ENCODE measurements at places on chromosomes 7 and 10.

DNA sequence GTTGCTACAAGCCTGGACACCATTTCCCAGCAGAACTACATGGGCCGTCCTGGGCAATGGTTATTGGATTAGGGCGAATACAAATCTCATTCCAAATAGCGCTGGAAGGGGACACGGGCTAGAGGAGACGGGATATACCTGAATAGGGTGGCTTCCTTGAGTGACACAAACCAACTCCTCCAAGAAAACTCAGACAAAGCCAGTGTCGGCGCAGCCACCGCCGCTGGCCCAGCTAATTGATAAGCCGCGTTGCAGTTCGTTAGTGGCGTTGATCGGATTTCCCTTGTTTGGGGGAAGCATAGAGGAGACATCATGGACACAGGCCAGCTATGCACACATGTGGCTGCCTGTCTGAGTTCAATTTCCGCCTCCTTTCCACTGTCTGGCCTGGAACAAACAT, 55.7 kb downstream of the EBF3 start:
- DNase-seq: no peak

DNA sequence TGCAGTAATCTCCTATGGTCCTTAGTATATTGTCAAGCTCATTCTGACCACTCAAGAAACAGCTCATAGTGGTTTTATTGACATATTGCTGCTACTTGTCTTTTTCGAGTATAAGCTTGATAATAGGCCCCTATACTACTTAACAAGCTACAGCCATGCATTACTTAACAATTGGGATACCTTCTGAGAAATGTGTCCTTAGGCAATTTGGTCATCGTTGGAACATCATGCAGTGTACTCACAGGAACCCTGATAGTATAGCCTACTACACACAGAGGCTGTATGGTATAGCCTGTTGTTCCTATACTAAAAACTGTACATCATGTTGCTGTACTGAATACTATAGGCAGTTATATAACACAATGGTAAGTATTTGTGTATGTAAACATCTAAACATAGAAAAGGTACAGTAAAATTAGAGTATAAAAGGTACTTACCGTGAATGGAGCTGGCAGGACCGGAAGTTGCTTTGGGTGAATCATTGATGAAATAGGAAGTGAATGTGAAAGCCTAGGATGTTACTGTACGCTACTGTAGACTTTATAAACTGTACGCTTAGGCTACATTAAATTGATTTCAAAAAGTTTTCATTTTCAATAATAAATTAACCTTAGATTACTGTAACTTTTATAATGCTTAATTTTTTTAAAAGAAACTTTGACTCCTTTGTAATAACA, 160.9 kb downstream of the LRRC4 start:
- DNase-seq: no peak

GRCh38 chr10:6349846-6350535, 147.3 kb downstream of the PFKFB3 start:
- no peak for DNase-seq

DNA sequence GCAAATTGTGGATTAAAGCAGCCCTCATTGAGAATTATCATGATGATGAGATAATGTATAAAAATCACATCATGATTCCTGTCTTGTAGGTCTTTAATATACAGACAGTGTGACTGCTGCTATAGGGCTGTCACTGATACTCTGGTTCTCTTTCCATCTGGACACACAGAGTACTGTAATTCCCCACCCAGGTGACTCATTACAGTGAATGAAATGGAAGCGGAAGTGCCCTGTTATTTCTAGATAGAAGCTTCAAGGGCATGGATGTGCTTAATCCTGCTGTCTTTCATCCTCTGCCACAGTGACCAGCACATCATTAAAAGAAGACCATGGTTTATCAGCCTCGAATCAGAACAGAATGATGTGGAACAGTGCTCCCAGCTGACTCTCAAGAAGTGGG, 1234.0 kb downstream of the SORCS3 start:
- no peak for DNase-seq

GRCh38 chr7:40714363-40715052, 579.7 kb downstream of the SUGCT start:
- DNase-seq: peak; percentile 53

DNA sequence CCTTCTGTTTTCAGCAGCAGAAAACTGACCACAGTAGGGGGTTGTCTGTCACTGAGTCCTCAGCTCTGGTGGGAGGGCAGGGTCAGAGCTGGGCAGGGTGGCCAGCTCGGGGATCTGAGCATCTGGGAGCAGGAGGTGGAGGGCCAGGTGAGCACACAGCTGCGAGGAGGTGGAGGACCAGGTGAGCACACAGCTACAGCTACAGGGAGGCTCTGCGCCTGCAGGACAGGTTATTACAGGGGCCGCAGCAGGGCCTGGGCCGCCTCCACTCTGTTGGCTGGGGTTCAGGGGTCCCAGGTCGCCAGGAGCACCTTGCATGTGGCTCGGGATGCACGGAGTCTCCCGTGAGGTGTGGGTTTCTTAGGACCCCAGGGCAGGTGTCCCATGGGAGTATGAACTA, 52.4 kb upstream of the PRKAR1B start:
- no peak for DNase-seq

DNA sequence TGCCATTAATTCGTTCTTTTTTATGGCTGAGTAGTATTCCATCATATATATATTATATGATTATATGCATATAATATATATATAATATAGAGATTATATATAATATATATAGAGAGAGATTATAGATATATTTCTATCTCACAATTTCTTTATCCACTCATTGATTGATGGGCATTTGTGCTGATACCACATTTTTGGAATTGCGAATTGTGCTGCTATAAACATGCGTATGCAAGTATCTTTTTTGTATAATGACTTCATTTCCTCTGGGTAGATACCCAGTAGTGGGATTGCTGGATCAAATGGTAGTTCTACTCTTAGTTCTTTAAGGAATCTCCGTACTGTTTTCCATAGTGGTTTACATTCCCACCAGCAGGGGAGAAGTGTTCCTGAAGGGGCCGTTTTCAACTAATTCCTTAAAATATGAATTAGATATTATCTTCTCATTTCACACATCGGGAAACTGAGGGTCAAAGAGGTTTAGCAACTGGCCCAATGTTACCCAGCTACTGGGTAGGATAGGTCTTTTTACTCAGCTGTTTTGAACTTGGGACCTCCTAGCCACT, 16.5 kb downstream of the NFE2L3 start:
- DNase-seq: no peak

DNA sequence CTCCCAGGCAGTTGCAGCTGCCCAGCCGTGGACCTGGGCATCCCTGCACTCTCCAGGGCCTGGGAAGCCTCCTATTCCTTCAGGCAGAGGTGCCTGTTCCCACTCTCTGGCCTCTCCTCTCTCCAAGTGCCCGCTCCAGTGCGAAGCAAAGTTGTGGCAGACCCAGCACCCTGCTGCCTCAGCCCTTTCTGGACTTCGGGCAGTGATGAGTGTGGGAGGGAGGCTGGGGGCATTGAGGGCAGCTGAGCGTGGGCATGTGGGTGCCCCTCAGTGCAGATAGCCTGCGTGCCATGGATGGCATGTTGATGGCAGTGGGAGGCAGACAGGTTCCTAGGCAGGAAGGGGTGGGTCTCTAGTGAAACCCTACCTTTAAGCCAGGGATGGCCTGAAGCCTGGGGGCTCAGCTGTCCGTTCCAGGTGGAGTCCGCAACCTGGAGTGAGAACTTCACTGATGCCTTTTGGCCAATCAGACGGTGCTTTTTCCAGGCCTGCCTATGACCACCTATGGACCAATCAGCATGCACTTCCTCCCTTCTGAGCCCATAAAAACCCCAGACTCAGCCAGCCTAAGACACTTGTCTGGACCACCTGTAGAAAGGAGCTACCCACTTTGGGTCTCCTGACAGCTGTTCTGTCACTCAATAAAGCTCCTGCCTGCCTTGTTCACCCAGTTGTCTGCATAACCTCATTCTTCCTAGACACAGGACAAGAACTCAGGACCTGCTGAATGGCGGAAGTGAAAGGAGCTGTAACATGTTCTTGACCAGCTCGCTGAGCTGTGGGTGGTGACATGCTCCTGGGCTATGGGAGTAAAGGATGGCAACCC, 26.1 kb downstream of the SVIL start:
- no peak for DNase-seq

DNA sequence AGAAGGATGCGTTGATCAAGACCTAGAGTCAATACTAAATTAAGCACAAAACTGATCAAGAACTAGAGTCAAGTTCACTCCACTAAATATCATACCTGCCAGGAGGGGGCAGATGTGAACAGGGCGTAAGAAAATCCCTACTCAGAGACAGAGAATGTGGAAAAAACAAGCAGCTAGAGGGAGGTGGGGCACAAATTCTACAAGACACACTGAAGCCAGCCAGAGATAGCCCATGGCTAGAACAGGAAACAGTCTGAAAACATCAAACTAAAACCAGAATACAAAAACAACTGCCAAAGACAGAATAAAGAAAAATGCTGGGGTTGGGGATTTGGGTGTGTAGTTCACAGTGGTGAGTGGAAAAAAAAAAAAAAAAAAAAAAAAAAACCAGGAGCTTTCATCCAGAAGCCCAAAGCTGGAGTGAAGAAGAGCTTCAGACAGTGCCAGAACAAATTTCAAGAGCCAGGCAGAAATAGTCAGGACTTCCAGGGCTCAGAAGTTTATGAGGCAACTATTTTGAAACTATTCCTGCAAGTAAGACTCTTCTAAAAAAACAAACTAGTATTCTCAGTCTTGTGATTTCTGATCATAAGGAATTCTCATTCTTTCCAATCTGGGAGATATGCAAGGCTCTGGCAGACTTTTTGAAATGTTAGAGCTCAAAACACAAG, 118.3 kb downstream of the CCDC71L start:
- peak; percentile 90 for DNase-seq

GRCh38 chr7:37431413-37431812, 17.3 kb downstream of the ELMO1 start:
- no peak for DNase-seq

DNA sequence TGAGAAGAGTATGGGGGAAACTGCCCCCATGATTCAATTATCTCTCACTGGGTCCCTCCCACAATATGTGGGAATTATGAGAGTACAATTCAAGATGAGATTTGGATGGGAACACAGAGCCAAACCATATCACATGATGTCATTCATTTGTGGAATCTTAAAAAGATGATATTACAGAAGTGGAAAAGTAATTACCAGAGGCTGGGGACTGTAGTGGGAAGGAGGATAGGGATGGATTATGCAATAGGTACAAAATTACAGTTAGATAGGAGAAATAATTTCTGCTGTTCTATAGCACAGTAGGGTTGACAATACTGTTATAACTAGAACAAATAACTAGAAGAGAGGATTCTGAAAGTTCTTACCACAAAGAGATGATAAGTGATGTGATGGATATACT, 141.4 kb downstream of the VPS50 start:
- no peak for DNase-seq

- DNase-seq: no peak
These were observed 569.3 kb downstream of the TCERG1L start for GRCh38 chr10:130741901-130742855.

Measured in fibroblast of upper back skin (primary cell).